Adrenal gland (tissue), 19 donors: ENCODE measurements at places on chromosomes 6 and 20. TPM values are rescaled to one million over a fixed set of nuclear protein-coding genes. Genes with fewer than 3 reads are reported as not detected.

GRCh38 chr6:8947900-8948299 lies 512.6 kb upstream of the SLC35B3 start:
- H3K4me1 ChIP-seq = no peaks in the 10 kb centered on the region
- no peak overlapping the region for H3K27ac ChIP-seq
- H3K27me3 ChIP-seq = no peaks in the 10 kb centered on the region

Gene DLK2
- total RNA-seq = 3.9 TPM

DNA sequence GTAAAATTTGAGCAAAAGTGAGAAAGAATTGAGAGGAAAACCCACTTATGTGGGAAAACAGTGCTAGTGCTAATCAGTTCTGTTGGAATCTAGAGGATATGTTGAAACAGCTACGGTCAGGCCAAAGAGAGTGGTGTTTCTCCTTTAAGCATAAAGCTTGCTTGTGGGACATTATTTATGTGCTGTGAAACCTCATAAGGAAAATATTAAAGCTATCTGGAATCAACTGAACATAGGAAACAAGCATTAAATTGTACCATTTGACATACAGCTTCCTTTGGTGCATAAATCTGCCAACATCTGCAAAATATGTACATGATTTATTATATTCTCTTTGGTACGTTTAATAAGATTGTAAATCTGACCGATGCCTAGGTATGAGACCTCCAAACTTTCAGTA lies 182.5 kb upstream of the PDE10A start:
- no peaks in the 10 kb centered on the region for H3K36me3 ChIP-seq
- H3K4me3 ChIP-seq = no peak overlapping the region
- H3K27me3 ChIP-seq = no peaks in the 10 kb centered on the region
- no peak overlapping the region for H3K27ac ChIP-seq
- no peaks in the 10 kb centered on the region for H3K4me1 ChIP-seq

Gene TRIM15
- not detected for total RNA-seq

Gene ALDH8A1
- total RNA-seq = 0.43 TPM

DNA sequence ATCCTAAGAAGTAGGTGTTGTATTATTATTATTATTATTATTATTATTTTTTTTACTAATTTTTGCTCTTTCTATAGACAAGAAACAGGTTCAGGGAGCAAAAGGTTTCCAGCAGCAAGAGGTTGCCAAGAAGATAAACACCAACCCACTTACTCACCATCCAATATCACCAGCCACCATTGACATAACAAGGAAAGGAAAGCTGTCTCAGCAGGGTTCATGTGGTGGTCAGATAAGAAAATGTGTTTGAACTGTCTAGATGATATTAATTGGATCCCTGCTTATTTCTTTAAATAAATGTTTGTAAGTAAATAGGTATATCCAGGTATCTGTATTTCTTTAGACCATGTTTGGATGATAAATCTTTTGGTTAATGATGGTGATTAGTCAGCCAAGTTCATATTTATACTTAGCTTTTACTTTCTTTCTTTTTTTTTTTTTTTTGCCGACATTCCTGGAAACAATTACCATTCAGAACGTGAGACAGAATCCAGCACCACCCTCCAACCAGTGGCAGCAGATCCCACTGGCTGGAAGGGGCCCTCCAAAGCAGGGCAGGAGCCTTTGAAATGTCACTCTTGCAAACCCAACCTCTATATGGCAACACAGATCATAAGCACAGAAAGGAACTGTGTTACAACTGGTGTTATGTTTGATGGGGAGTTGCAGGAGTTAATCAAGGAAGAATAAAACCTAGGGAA lies 139.2 kb upstream of the ECI2 start:
- no peak overlapping the region for H3K27ac ChIP-seq
- no peak overlapping the region for H3K4me3 ChIP-seq
- H3K4me1 ChIP-seq = no peaks in the 10 kb centered on the region
- no peaks in the 10 kb centered on the region for H3K27me3 ChIP-seq
- DNase-seq = no peak
- H3K36me3 ChIP-seq = no peaks in the 10 kb centered on the region

GRCh38 chr6:39518221-39518620 lies 195.7 kb upstream of the KCNK16 start:
- no peaks in the 10 kb centered on the region for H3K36me3 ChIP-seq
- DNase-seq = no peak
- H3K27me3 ChIP-seq = no peaks in the 10 kb centered on the region
- no peak overlapping the region for H3K27ac ChIP-seq
- H3K4me1 ChIP-seq = peaks cover 8% of the 10 kb centered on the region

Gene TPX2
- 2.2 TPM for total RNA-seq

- no peak overlapping the region for H3K27ac ChIP-seq
- H3K4me1 ChIP-seq = no peaks in the 10 kb centered on the region
- no peak for DNase-seq
- no peak overlapping the region for H3K4me3 ChIP-seq
- no peaks in the 10 kb centered on the region for H3K27me3 ChIP-seq
- H3K36me3 ChIP-seq = no peaks in the 10 kb centered on the region
Measured at GRCh38 chr20:19341348-19342053, 129.1 kb downstream of the SLC24A3 start.

Gene SMPD2
- total RNA-seq = 15.4 TPM

DNA sequence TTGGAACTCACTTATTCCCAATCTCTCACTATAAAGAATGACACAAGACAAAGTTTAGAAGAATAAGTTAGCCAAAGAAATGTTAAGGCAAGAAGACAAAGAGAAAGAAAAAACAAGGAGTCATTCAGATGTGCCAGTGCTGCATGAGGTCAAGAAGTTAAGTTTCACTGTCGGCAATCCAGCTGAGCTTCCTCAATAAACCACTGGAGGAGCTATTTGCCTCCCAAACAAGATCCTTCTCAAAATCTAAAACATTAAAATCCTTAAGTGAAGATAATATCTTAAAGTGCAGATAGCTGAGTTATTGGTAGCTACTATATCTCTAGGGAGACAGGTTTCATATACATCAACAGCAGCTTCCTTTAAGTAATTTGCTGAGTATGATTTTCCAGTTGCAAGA lies 512.3 kb downstream of the HDGFL1 start:
- no peak overlapping the region for H3K27ac ChIP-seq
- H3K36me3 ChIP-seq = no peaks in the 10 kb centered on the region
- no peak overlapping the region for H3K4me3 ChIP-seq
- no peaks in the 10 kb centered on the region for H3K27me3 ChIP-seq

DNA sequence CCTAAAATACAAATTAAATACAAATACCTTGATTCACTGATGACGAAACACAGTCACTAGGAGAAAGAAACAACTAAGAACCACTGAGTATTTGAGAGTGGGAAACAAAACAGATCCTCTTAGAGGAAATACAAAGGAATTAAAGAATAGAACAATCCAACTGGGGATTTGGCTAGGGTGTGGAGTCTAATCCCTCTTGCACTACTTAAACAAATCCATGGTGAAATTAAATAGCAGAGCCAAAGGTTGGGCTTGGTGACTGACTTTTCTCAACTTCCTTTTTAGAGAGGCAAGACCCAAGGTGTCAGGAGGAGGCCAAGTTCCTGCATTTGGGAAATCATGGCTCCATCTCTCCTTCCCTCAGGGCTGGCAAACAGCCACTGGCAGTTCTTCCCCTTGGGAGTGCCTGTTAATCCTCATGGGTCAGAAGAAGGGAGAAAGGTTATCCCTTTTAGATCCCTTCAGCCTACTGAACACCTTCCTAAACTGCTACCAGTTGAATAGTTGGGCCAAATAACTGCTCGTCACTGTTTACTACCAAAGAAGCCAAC lies 101.2 kb upstream of the TRAF3IP2 start:
- H3K27me3 ChIP-seq = no peaks in the 10 kb centered on the region
- H3K27ac ChIP-seq = no peak overlapping the region
- no peak for DNase-seq
- H3K4me1 ChIP-seq = peaks cover 3% of the 10 kb centered on the region

DNA sequence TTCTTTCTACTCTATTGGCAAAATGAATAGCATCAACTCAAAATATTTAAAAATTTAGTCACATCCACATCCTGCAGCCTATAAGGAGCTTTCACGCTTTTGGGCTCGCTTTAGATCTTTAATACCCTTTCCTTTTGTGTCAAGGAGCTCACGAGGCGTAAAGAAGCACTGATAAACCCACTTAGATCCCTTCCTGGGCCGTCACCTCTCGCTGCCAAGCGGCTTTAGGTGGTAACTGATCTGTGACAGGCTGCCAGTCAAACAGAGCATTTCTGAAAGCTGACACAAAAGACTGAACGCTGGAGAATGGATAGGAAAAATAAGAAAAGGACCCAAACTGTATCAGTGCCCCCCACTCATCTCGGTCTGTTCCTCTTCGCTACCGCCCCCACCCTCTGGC lies 385.7 kb upstream of the MMS22L start:
- no peak for DNase-seq
- no peak overlapping the region for H3K4me3 ChIP-seq
- H3K36me3 ChIP-seq = no peaks in the 10 kb centered on the region
- no peaks in the 10 kb centered on the region for H3K27me3 ChIP-seq
- H3K27ac ChIP-seq = no peak overlapping the region

Gene C6orf132
- 2.2 TPM for total RNA-seq

Gene SLC12A5
- 12.9 TPM for total RNA-seq

GRCh38 chr20:17645546-17646208 lies 36.4 kb downstream of the RRBP1 start:
- peaks cover 31% of the 10 kb centered on the region for H3K4me1 ChIP-seq
- H3K27me3 ChIP-seq = no peaks in the 10 kb centered on the region
- peak overlapping the region; percentile 68 for H3K27ac ChIP-seq
- DNase-seq = no peak
- H3K36me3 ChIP-seq = no peaks in the 10 kb centered on the region

DNA sequence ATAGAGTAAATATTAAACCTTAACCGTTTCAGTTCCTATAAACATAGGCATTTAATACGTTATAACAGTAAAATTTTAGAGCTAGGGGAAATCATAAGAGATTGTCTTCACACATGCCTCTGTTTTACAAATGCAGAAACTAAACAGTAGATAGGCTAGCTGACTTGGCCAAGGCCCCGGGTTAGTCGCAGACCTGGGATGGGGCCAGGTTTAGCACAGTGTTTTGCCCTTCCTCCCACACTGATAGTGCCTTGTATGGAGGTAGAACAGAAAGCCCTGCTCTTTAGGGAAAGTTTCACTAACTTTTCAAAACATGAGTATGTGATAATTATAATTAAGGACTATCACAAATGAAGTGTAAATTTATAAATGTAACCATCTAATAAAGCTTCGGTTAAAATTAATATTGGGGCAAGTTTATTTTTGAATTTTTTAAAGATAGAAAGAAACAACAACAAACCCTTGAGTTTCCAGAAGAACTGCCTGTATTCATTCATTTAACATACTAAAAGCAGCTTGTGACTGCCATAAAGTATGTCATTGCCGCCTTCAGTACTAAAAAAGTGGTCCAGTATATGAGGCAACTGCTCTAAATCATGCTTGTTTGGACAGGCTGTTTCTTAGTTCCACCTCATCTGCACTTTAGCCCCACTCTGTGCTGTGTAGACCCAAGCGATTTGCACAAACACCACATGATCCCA lies 62.5 kb upstream of the LOC128125822 start:
- no peak overlapping the region for H3K27ac ChIP-seq
- H3K36me3 ChIP-seq = no peaks in the 10 kb centered on the region
- no peaks in the 10 kb centered on the region for H3K4me1 ChIP-seq
- no peak overlapping the region for H3K4me3 ChIP-seq

GRCh38 chr6:74505391-74505790 lies 700.5 kb downstream of the COL12A1 start:
- no peaks in the 10 kb centered on the region for H3K36me3 ChIP-seq
- H3K4me1 ChIP-seq = no peaks in the 10 kb centered on the region
- DNase-seq = no peak
- no peak overlapping the region for H3K4me3 ChIP-seq
- H3K27ac ChIP-seq = no peak overlapping the region

- H3K27me3 ChIP-seq = no peaks in the 10 kb centered on the region
- DNase-seq = no peak
- H3K27ac ChIP-seq = no peak overlapping the region
- H3K36me3 ChIP-seq = no peaks in the 10 kb centered on the region
- no peaks in the 10 kb centered on the region for H3K4me1 ChIP-seq
Measured at GRCh38 chr6:1481286-1481685, 91.9 kb downstream of the FOXF2 start.

GRCh38 chr20:41444821-41445220 lies 78.2 kb upstream of the EMILIN3 start:
- H3K4me3 ChIP-seq = no peak overlapping the region
- no peaks in the 10 kb centered on the region for H3K36me3 ChIP-seq
- no peaks in the 10 kb centered on the region for H3K4me1 ChIP-seq
- H3K27me3 ChIP-seq = no peaks in the 10 kb centered on the region
- H3K27ac ChIP-seq = no peak overlapping the region

- no peaks in the 10 kb centered on the region for H3K36me3 ChIP-seq
- H3K4me3 ChIP-seq = no peak overlapping the region
- peak overlapping the region; percentile 61 for H3K27ac ChIP-seq
Measured at GRCh38 chr6:158060455-158061360, 79.0 kb downstream of the SYNJ2 start.

GRCh38 chr6:35092362-35093117 lies 48.6 kb downstream of the TCP11 start:
- no peak for DNase-seq
- H3K27ac ChIP-seq = no peak overlapping the region
- H3K4me3 ChIP-seq = no peak overlapping the region
- no peaks in the 10 kb centered on the region for H3K27me3 ChIP-seq
- H3K36me3 ChIP-seq = peaks cover 37% of the 10 kb centered on the region
- peaks cover 38% of the 10 kb centered on the region for H3K4me1 ChIP-seq

Gene SNX5
- total RNA-seq = 117 TPM

DNA sequence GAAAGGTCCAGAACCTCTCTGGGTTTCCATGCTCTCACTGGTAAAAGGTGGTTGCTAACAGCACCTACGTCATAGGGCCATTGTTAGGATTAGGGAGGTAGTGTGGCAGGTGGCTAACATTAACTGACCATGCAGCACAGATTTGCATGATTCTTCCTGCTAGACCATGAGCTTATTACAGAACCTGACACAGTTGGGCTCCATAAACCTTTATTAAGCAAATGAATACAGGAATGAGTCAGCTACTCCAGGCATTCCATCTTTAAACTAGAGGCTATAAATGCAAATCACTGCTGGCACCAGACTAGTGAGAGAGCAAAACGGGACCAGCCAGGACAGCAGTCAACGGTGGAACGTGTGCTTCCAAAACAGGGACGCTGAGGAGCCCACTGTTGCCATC lies 440.1 kb downstream of the PTPRT start:
- no peaks in the 10 kb centered on the region for H3K4me1 ChIP-seq
- H3K36me3 ChIP-seq = no peaks in the 10 kb centered on the region
- H3K27ac ChIP-seq = no peak overlapping the region
- no peaks in the 10 kb centered on the region for H3K27me3 ChIP-seq
- no peak for DNase-seq
